ENCODE measurements at places on chromosomes 3 and 15.

DNA sequence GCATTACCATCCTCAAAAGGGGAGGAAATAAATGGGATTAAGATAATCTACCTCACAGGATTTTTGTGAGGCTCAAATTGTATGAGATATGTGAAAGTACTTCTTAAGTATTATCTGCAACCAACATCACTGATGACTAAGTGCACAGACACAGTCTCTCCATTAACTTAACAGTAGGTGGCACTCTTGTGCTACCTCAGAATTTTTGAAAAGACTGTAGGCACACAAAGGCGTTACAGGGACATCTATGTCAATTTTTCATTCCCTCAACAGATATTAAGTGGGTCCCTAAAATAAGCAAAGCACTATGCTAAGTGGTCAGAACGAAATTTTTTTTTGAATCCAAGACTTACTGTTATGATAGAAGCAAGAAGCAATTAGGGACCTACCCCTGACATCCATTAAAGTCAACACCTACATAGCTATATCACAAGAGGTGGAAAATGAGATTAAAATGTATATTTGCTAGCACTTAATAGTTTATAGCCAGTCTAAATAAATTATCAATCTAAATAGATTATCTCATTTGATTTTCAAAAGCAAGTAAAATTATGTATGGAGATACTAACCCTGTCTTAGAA, 52.9 kb downstream of the RYK start:
- no peak for DNase-seq

DNA sequence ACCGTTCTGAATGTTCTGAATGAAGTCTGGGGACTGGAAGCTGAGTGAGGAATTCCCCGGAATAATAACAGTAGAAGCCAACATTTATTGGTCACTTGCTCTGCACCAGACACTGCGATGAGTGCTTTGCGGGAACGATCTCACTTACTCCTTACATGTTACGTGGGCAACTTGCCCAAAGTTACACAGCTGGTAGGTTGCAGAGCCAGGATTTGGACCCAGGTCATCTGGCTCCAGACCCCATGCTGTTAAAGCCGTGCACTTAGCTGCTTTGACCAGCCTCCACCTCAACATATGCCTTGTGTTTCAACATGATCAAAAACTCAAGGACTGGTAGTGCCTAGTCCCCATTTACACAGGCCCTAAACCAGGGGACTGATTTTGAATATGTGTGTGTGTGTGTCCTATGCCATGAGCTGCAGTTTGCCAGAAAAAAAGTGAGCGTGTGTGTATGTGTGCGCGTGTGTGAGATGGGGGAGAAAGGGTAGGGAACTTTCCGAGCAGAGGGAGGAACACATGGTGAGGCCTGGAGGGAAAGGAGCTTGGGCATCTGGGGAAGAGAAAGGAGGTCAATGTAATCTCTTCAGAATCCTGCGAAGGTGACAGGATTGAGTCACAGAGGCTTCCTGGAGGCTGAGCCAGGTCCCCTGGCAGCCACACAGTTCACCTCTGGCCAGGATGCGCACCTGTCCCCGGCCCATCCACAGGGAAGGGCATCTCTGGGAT, 28.9 kb downstream of the LINGO1 start:
- DNase-seq, result no peak

GRCh38 chr3:194075088-194075615, 60.8 kb upstream of the HES1 start:
- DNase-seq, result no peak

DNA sequence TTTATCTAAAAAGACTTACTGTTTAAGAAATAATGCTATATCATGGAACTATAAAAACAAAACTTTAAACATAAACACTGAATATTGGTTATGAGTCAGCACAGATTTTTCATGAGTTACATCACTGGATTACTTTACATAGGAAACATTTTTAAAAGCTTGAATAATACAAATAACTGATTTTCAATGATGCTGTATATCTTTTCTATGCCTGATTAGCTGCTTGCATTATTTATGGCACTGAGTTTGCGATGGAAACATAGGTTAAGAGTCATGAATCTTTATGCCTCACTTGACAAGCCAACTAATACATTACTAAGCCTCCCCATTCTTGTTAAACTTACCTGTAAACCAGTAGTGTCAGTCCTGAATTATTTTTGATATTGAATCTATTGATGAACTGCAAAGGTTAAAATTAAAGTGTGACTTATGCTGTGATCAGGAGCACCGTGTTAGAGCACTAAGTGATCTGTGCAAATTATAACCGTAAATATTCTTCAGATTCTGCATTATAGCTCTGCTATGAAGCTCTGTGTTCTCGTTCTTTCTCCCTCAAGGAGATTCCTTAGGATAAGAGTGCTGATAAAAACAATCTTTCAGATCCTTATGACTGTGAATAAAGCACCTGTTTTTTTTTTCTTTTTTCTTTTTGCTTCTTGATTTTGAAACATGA, 437.3 kb upstream of the BCHE start:
- no peak for DNase-seq

DNA sequence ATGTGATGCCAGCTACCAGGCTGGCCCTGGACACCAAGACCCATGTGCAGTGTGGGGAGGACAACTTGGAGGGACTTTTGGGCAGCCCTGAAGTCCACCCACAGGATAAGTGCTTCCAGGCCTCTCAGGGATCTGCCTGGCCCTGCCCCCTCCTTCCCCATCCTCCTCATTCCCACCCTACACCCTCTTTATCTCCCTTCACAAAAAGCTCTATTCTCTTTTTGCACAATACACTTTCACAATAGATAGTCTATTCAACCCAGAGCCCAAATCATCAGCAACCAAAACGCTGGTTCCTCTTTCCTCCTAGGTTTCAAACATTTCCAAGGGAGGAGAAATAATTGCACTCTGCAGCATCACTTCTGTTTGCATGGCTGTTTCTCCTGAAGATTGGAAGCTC, 7.8 kb upstream of the ZNF710 start:
- DNase-seq, result no peak

- DNase-seq, result no peak
Observed at GRCh38 chr3:123397921-123398785, 50.7 kb downstream of the ADCY5 start.

- no peak for DNase-seq
Observed at GRCh38 chr15:94145046-94145445, 86.3 kb upstream of the MCTP2 start.

DNA sequence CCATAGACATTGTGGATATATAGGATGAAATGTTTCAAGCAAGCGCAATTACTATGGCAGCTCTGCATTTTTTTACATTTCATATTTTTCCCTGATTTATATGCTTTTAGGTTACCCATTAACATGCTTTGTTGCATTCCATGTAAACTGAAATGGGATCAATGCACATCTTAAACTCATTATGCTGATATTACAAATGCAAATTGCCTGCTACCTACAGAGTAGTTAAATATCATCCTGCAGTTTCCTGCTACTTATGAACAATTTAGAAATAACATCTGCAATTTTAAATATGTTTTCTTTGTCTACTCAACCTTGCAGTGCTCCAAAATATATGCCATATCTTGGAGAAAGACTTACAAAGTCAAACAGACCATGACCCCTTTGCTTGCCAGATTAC, 526.9 kb upstream of the NECTIN3 start:
- DNase-seq, result no peak

GRCh38 chr15:66673410-66674322, 28.4 kb upstream of the SMAD6 start:
- DNase-seq, result no peak

DNA sequence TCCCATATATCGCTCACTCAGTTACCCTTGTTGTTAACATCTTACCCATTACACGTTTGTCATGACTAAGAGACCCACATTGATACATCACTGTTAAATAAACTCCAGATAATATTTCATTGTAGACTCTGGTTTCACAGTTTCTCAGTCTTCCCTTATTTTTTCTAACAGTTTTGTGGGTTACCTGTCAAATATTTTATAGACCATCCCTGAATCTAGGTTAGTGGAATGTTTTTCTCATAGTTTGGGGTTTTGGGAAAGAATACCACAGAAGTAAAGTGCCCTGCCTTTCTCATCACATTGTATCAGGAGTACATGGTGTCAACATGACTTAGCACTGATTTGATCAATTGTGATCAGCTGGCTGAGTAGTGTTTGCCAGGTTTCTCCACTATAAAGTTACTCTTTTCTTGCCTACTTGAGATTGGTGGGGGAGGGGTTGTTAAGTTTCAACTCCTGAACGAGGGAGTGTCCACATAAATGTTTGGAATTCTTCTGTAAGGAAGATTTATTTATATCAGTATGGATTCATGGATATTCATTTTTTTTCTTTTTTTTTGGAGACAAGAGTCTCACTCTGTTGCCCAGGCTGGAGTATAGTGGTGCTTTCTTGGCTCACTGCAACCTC, 25.9 kb downstream of the RNF111 start:
- no peak for DNase-seq

DNA sequence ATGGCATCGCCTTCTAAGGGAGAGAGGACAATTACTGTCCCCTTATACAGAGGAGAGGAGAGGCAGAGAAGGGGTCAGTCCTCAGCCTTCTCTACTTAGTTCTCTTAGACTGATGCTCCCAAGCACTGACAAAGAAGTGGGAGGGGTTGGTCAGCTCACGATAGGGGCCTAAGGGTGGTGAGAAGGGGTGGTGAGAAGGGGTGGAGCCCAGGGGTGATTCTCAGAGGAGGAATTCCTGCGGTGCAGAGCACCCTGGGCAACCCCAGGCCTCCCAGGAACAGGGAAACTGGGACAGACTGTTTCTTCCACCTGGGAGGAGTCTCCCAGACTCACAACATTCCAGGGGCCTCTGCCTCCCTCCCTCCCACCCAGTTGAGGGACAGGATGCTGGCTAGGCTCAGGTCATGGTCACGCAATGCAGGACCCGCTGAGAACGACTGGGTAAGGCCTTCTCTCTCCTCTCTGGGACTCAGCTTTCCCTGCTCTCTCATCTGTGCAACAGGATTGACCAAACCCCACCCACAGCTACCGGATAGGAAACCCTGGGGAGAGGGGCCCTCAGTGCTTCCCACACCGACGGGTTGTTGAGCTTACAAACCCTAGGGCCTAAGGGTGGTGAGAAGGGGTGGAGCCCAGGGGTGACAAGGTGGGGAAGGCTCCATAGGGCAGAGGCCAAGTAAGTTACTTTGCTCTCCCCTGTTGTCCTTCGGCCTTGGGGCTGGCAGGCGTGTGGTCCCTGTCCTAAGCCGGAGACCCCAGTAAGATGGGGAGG, 1.5 kb downstream of the TPRA1 start:
- DNase-seq, result no peak

DNA sequence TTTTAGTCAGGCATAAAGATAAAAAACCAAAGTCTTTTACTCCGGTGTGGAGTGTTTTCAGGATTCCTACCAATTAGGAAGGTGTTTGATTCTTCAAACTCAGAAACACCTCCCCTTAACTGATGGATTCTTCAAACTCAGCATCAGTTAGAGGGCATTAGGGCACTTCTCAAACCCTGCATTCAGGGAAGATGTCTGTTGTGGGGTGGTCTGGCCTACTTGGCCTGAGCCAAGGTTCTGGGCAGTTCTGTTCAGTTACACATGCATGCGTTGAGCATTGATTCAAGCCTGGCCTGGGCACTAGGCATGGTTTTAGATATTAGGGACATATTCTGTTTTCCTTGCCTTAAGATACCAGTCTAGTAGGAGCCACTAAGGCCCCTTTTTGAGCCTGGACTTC, 1.0 kb downstream of the HGD start:
- no peak for DNase-seq

GRCh38 chr3:187610981-187611511, 59.1 kb downstream of the SST start:
- DNase-seq, result no peak

DNA sequence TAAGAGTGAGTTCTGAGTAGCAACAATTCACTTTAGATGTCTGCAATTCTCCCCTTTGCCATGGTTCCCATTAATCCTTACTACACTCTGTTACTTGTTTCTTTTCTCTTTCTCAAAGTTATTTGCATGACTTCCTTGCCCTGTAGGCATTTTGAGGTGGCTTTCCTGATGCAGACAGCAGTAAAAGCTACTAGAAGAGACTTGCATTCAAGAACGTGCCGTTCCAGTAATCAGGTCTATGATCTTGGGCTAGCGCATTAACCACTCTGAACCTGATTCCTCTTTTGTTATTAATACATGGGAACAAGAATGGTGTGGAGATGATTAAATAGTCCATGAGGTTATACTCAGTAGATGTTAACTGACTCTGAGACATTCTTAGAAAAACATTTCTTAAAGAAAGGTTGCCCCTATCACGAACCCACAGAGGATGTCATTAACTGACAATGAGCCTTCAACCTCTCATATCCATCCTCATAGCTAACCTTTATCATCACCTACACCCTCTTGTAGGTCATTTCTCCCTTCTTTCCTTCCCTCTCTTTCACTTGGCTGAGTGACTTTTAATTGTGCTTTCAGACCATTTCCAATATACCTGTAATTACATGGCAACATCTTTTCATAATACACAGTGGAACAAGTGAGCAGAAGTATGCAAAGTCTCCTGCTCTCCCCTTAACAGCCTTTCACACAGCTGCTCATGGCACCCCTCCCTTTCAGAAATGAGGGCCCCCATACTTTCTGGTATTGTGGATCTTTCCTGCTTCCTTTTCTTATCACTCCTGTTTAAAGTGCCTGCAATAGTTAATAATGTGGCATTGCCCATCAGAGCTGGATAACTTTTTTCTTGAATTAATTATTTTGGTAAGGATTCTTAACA, 175.9 kb downstream of the CHST2 start:
- no peak for DNase-seq

- DNase-seq, result no peak
Observed at GRCh38 chr3:8442993-8443650, 58.5 kb upstream of the LMCD1 start.

- DNase-seq, result peak; percentile 75
Observed at GRCh38 chr3:49173116-49173791, 1.9 kb downstream of the KLHDC8B start.

DNA sequence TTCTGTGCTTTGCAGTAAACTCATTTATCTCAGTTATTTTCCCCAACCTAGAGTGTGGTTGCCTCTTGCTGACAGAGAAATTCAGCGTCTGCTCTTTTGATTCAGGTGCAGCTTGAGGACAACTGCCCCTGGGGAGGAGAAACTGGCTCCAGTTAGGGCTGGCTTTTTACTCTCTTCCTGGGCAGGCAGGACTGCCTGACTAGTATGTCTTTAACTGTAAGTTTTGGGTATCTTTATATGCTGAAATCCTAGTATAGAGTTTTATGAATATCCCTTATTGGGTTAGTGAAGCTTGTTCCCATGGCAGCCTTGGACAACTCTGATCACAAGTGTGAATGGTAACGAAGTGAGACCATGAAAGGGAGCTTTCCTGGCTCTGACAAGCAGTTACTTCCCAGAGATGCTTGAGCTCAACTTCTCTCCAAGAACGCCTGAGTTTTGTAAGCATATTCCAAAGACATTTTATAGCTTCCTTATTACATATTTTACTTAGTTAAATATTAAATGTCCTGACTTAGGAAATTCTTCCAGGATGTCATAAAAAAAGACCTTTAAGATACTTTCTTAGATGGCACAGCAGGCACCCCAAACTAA, 27.1 kb downstream of the CCNB2 start:
- DNase-seq, result no peak

- DNase-seq, result no peak
Observed at GRCh38 chr3:51585197-51585596, 46.7 kb downstream of the RAD54L2 start.

- DNase-seq, result no peak
Observed at GRCh38 chr3:114691871-114692270, 398.0 kb downstream of the TIGIT start.

GRCh38 chr15:74573987-74574386, 33.0 kb downstream of the ARID3B start:
- DNase-seq, result no peak
